ENCODE measurements at places on chromosomes 12 and 14.

GRCh38 chr12:26659930-26660329 lies 173.1 kb downstream of the ITPR2 start:
- no peaks in the 10 kb centered on the region for H3K4me1 ChIP-seq
- no peak overlapping the region for H3K4me3 ChIP-seq
- H3K36me3 ChIP-seq: peaks cover 45% of the 10 kb centered on the region
- H3K27me3 ChIP-seq: no peaks in the 10 kb centered on the region
- H3K27ac ChIP-seq: no peak overlapping the region

DNA sequence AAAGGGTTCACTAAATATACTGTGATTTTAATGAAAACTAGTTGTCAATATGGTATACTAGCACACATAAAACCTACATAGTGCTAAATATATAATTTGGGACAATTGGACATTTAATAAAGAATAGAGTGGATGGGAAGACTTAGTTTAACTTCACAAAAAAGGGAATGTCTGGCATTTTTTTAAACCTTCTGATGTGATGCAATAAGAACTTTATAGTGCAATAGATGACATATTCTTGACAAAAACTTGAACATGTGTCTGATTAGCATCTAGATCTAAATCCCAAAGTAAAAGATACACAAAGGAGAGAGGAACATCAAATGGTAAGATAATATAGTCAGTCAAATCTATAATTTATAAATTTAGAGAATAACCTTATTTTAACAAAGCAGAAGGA lies 488.3 kb upstream of the SYT1 start:
- no peak overlapping the region for H3K4me3 ChIP-seq
- H3K27me3 ChIP-seq: no peaks in the 10 kb centered on the region
- H3K4me1 ChIP-seq: no peaks in the 10 kb centered on the region
- H3K36me3 ChIP-seq: no peaks in the 10 kb centered on the region
- no peak for DNase-seq

- no peak overlapping the region for H3K4me3 ChIP-seq
- H3K27me3 ChIP-seq: no peaks in the 10 kb centered on the region
- DNase-seq: no peak
- peaks cover 14% of the 10 kb centered on the region for H3K4me1 ChIP-seq
- peaks cover 5% of the 10 kb centered on the region for H3K36me3 ChIP-seq
Measured at GRCh38 chr12:62267480-62267879, 7.3 kb downstream of the USP15 start.

- H3K4me3 ChIP-seq: no peak overlapping the region
- H3K4me1 ChIP-seq: no peaks in the 10 kb centered on the region
- no peaks in the 10 kb centered on the region for H3K27me3 ChIP-seq
- no peaks in the 10 kb centered on the region for H3K36me3 ChIP-seq
- no peak for DNase-seq
- no peak overlapping the region for H3K27ac ChIP-seq
Measured at GRCh38 chr12:32155961-32156529, 49.4 kb downstream of the BICD1 start.

GRCh38 chr12:92164712-92165111 lies 19.1 kb upstream of the BTG1 start:
- H3K36me3 ChIP-seq: no peaks in the 10 kb centered on the region
- no peak overlapping the region for H3K27ac ChIP-seq
- DNase-seq: no peak
- no peaks in the 10 kb centered on the region for H3K27me3 ChIP-seq
- H3K4me1 ChIP-seq: peaks cover 1% of the 10 kb centered on the region
- no peak overlapping the region for H3K4me3 ChIP-seq

DNA sequence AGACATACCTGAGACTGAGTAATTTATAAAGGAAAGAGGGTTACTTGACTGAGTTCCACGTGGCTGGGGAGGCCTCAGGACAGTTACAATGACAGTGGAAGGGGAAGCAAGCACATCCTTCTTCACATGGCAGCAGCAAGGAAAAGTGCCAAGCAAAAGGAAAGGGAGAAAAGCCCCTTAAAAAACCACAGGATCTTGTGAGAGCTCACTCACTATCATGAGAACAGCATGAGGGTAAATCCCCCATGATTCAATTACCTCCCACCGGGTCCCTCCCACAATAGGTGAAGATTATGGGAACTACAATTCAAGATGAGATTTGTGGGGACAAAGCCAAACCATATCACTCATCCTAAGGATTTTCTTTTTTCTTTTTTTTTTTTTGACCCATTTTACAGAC lies 177.8 kb upstream of the EEA1 start:
- DNase-seq: no peak
- H3K27ac ChIP-seq: no peak overlapping the region
- H3K4me1 ChIP-seq: no peaks in the 10 kb centered on the region
- no peak overlapping the region for H3K4me3 ChIP-seq

GRCh38 chr12:25052196-25052913 lies 103.5 kb upstream of the BCAT1 start:
- peak overlapping the region; percentile 72 for H3K4me3 ChIP-seq
- peak; percentile 28 for DNase-seq
- H3K27me3 ChIP-seq: no peaks in the 10 kb centered on the region
- no peaks in the 10 kb centered on the region for H3K36me3 ChIP-seq
- H3K4me1 ChIP-seq: peaks cover 20% of the 10 kb centered on the region

- H3K27ac ChIP-seq: no peak overlapping the region
- DNase-seq: no peak
- no peaks in the 10 kb centered on the region for H3K4me1 ChIP-seq
- H3K27me3 ChIP-seq: peaks cover 16% of the 10 kb centered on the region
- H3K36me3 ChIP-seq: no peaks in the 10 kb centered on the region
- H3K4me3 ChIP-seq: no peak overlapping the region
Measured at GRCh38 chr14:26602902-26603301, 5.1 kb upstream of the NOVA1 start.

GRCh38 chr12:62269464-62270228 lies 9.4 kb downstream of the USP15 start:
- H3K4me3 ChIP-seq: no peak overlapping the region
- DNase-seq: no peak
- peaks cover 5% of the 10 kb centered on the region for H3K36me3 ChIP-seq
- H3K27me3 ChIP-seq: no peaks in the 10 kb centered on the region
- H3K4me1 ChIP-seq: peaks cover 10% of the 10 kb centered on the region

GRCh38 chr14:64730061-64730440 lies 25.8 kb downstream of the PLEKHG3 start:
- no peak overlapping the region for H3K27ac ChIP-seq
- H3K27me3 ChIP-seq: no peaks in the 10 kb centered on the region
- peaks cover 95% of the 10 kb centered on the region for H3K4me1 ChIP-seq
- H3K36me3 ChIP-seq: peaks cover 38% of the 10 kb centered on the region
- DNase-seq: no peak

- H3K4me1 ChIP-seq: peaks cover 29% of the 10 kb centered on the region
- DNase-seq: no peak
- H3K36me3 ChIP-seq: no peaks in the 10 kb centered on the region
- H3K27me3 ChIP-seq: peaks cover 13% of the 10 kb centered on the region
- no peak overlapping the region for H3K27ac ChIP-seq
Measured at GRCh38 chr12:1815814-1816729, 4.3 kb upstream of the LRTM2 start.

DNA sequence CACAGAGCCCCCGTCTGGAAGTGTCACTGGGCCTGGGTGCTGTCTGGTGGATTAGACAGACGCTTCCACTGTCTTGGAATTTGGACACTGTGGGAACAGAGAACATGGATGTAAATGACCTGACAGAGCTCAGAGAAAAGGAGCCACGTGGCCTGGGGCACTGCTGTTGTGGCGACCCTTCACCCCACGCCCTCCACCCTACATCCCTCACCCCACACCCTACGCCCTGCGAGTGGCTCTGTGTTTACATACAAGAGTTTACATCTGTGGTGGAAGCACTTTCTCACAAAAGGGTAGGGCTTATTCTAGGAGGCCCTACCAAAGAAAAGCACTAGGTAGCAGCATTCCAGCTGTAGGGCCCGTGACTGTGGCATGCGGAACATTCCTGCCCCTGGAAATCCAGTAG lies 47.7 kb downstream of the B4GALNT3 start:
- no peak overlapping the region for H3K27ac ChIP-seq
- no peaks in the 10 kb centered on the region for H3K36me3 ChIP-seq
- no peak overlapping the region for H3K4me3 ChIP-seq
- no peak for DNase-seq
- H3K27me3 ChIP-seq: no peaks in the 10 kb centered on the region

GRCh38 chr14:92850492-92850891 lies 56.4 kb downstream of the GOLGA5 start:
- H3K27ac ChIP-seq: peak overlapping the region; percentile 32
- no peaks in the 10 kb centered on the region for H3K36me3 ChIP-seq
- DNase-seq: no peak
- H3K27me3 ChIP-seq: no peaks in the 10 kb centered on the region
- no peak overlapping the region for H3K4me3 ChIP-seq
- peaks cover 49% of the 10 kb centered on the region for H3K4me1 ChIP-seq

DNA sequence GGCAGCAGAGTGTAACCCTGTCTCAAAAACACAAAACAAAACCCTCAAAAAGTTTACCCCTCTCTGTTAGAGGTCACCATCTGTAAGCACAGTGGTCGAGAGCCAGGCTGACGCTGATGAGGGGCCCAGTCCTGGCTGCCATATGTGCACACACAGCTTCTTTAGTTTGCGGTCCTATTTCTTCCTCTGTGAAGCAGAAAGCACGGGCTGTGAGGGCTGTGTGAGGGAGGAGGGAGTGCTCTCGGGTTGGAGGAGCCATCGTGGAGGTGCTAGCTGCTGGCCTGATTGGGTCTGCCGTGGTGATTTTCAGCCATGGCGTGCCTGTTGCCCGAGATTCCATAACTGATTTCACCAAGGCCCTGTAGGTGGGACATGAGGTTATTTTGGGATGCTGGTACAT lies 3.5 kb downstream of the ULK1 start:
- no peak overlapping the region for H3K27ac ChIP-seq
- H3K4me3 ChIP-seq: no peak overlapping the region
- no peaks in the 10 kb centered on the region for H3K36me3 ChIP-seq
- no peak for DNase-seq
- peaks cover 31% of the 10 kb centered on the region for H3K4me1 ChIP-seq
- no peaks in the 10 kb centered on the region for H3K27me3 ChIP-seq

GRCh38 chr14:33206981-33207380 lies 268.3 kb downstream of the NPAS3 start:
- H3K4me3 ChIP-seq: no peak overlapping the region
- no peak overlapping the region for H3K27ac ChIP-seq
- H3K4me1 ChIP-seq: no peaks in the 10 kb centered on the region

DNA sequence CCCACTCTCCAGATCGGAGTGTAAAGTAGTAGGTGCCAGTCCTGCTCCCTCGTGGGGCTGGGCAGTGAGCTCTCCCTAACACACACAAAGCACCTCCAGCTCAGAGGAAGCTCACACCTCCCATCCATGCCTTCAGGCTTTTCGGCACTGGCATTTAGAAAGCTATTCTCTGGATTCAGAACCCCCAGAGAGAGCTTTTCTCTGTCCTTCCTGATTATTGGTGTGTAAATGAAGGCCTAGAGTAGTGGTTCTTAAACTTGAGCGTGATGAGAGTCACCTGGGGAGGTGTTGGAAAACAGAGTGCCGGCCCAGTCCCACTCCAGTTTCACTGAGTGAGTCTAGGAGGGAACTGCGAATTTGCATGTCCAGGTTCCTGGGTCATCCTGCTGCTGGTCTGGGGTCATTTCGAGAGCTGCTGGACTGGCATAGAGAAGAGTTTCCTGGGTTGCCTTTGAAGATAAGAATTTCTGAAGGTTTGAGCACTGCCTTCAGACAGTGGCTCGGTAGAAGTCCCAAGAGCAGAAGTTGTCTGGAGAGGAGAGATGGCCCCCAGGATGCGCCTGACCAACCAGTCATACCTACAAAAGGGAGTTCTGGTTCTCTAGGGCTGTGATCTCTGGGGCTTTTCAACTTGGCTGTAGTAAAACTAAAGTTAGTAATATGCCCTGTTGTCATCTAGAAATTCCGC lies 15.1 kb downstream of the CD9 start:
- no peaks in the 10 kb centered on the region for H3K36me3 ChIP-seq
- H3K27me3 ChIP-seq: peaks cover 2% of the 10 kb centered on the region
- no peak for DNase-seq
- H3K4me1 ChIP-seq: peaks cover 5% of the 10 kb centered on the region
